ENCODE measurements at places on chromosomes 6 and 20. TPM values are rescaled to one million over a fixed set of nuclear protein-coding genes. Genes with fewer than 3 reads are reported as not detected.

MUCL3 gene
- total RNA-seq = not detected

TCF19 gene
- total RNA-seq = 21.7 TPM

MYCT1 gene
- not detected for total RNA-seq

SCRT2 gene
- total RNA-seq = 4.1 TPM

LINC00237 gene
- total RNA-seq = not detected

B3GALT4 gene
- total RNA-seq = 2.0 TPM

FAM184A gene
- 7.6 TPM for total RNA-seq

BPIFB4 gene
- not detected for total RNA-seq

B3GAT2 gene
- total RNA-seq = 1.2 TPM

GPX5 gene
- total RNA-seq = not detected

DNA sequence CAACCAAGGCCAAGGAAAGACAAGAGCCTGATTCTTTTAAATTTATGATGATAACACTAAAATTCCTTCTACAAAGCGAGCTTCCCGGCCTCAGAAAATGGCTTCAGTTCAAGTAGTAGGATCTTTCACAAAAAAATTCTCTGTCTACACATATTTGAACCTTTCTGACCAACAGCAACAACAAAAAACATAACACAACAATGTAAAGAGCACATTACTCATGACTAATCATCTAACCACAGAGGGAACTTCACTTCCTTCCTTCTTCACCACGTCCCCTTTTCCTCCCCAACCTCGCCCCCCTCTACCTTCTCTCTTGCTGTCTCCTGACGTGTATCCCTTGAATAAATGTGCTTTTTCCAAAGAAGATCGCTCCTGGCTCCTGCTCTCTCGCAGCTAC, 228.2 kb downstream of the MYLK4 start:
- DNase-seq = no peak
- no peak overlapping the region for H3K4me3 ChIP-seq
- no peak overlapping the region for H3K27ac ChIP-seq
- peaks cover 3% of the 10 kb centered on the region for H3K36me3 ChIP-seq
- H3K4me1 ChIP-seq = no peaks in the 10 kb centered on the region
- H3K27me3 ChIP-seq = no peaks in the 10 kb centered on the region

GRCh38 chr20:49132995-49133478, 55.1 kb downstream of the STAU1 start:
- no peak overlapping the region for H3K4me3 ChIP-seq
- H3K27me3 ChIP-seq = no peaks in the 10 kb centered on the region
- no peaks in the 10 kb centered on the region for H3K36me3 ChIP-seq
- DNase-seq = peak; percentile 28

- no peak overlapping the region for H3K4me3 ChIP-seq
- H3K36me3 ChIP-seq = no peaks in the 10 kb centered on the region
- no peak overlapping the region for H3K27ac ChIP-seq
- no peak for DNase-seq
Measured at GRCh38 chr6:225121-225721, 67.1 kb upstream of the DUSP22 start.

- H3K36me3 ChIP-seq = peaks cover 4% of the 10 kb centered on the region
- H3K4me1 ChIP-seq = peaks cover 35% of the 10 kb centered on the region
- peak overlapping the region; percentile 58 for H3K4me3 ChIP-seq
- no peaks in the 10 kb centered on the region for H3K27me3 ChIP-seq
Measured at GRCh38 chr6:93242049-93242448, 177.3 kb downstream of the EPHA7 start.

GRCh38 chr6:53651205-53651763, 14.3 kb downstream of the KLHL31 start:
- H3K27me3 ChIP-seq = peaks cover 16% of the 10 kb centered on the region
- H3K4me3 ChIP-seq = peak overlapping the region; percentile 85
- H3K36me3 ChIP-seq = no peaks in the 10 kb centered on the region
- H3K27ac ChIP-seq = no peak overlapping the region
- peak; percentile 44 for DNase-seq

DNA sequence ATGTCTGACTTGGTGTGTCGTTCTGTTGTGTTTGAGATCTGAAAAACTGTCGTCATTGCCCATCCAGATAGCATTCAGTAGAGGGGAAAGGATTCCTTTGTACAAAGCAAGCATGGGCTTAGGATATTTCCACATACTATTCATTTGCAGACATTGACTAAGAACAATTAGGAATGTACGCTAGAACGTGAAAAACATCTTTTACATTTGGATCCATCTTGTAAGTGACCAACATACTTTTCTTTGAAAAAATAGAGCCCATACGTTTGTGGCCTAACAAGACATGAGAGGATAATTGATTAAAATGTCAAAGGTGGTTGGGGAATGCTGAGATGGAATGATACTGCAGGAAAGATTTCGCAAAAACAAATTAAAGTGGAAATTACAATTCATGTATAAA, 225.8 kb upstream of the QKI start:
- DNase-seq = no peak
- H3K36me3 ChIP-seq = peaks cover 3% of the 10 kb centered on the region
- peaks cover 58% of the 10 kb centered on the region for H3K4me1 ChIP-seq
- H3K27me3 ChIP-seq = no peaks in the 10 kb centered on the region
- no peak overlapping the region for H3K4me3 ChIP-seq

DNA sequence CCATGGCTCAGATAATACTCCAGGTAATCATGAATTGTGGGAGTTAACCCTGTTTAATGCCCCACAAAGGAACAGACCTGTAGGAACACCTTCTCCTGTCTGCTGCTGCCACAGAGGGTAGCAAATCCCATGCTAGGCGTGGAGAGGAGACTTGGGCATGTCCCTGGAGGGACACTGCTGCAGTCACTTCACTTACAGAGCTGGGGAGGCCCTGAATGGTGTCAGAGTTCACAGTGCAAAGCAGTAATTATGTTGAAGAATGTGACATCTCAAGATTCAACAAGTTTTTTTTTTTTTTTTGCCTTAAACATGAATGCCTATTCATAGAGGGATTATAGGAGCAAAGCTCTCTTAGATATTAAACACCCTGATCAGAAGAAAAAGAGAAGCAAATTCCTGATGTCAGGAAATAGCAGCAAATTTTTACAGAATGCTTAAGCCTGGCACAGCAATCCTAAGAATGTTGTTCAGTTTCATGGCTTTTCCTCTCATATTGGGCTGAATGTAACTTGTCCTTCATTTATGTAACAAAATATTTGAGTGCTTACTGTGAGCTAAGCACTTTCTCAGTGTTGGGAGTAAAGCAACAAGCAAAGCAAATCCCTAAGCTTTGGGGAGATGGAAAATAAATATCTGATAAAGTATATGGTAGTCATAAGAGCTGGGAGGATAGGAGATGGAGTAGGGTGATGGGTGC, 45.0 kb downstream of the CARMIL1 start:
- peaks cover 26% of the 10 kb centered on the region for H3K4me1 ChIP-seq
- H3K27ac ChIP-seq = peak overlapping the region; percentile 36
- H3K27me3 ChIP-seq = no peaks in the 10 kb centered on the region
- H3K4me3 ChIP-seq = no peak overlapping the region
- DNase-seq = no peak

- no peak overlapping the region for H3K4me3 ChIP-seq
- peaks cover 53% of the 10 kb centered on the region for H3K27me3 ChIP-seq
- DNase-seq = no peak
- H3K27ac ChIP-seq = no peak overlapping the region
- H3K36me3 ChIP-seq = no peaks in the 10 kb centered on the region
Measured at GRCh38 chr6:159061805-159062563, 17.2 kb upstream of the TAGAP start.

- peaks cover 27% of the 10 kb centered on the region for H3K4me1 ChIP-seq
- H3K27ac ChIP-seq = peak overlapping the region; percentile 25
- no peak for DNase-seq
- H3K27me3 ChIP-seq = no peaks in the 10 kb centered on the region
- peaks cover 11% of the 10 kb centered on the region for H3K36me3 ChIP-seq
- H3K4me3 ChIP-seq = peak overlapping the region; percentile 94
Measured at GRCh38 chr20:25623225-25623735, 534 bp downstream of the NANP start.

DNA sequence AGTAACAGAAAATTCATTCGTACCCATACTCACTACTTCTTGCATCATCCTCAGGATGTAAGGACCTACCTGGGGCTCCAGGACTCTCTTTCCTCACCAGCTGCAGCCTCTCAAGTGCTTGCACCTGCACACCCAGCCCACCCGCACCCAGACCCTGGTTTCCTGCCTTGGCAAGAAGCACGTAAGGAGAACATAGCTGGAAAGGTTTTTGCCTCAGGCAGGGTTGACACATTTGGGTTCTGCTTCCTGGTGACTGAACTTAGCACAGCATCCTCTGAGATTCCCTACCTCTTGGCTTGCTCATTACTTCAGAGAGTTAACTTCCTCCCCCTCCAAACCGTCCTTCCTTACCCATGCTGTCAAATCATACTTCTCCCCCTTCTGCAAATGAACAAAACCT, 556.9 kb downstream of the CD83 start:
- no peaks in the 10 kb centered on the region for H3K4me1 ChIP-seq
- H3K27me3 ChIP-seq = no peaks in the 10 kb centered on the region
- H3K36me3 ChIP-seq = no peaks in the 10 kb centered on the region
- no peak overlapping the region for H3K27ac ChIP-seq
- DNase-seq = no peak

DNA sequence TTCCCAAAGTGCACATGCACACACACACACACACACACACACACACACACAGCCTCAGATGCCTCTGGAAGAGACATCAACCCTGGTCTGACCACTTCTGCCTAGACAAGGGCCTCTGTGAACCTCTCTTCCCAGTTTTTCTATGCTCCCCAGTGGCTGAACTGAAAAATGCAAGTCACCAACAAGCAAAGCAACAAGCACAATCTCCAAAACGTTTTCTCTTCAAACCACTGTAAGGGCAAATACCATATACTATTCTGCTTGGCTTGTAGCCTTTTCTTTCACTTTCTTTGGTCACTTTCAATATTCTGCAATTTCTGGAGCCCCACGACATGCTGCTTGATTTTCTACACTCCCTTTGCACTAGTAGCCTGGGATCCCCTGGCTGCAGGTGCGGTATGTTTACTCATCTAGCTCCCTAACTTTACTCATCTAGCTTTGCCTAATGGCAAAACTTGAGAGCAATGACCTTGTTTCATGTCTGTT, 121.4 kb upstream of the DST start:
- no peak overlapping the region for H3K27ac ChIP-seq
- H3K4me1 ChIP-seq = peaks cover 31% of the 10 kb centered on the region
- H3K36me3 ChIP-seq = peaks cover 3% of the 10 kb centered on the region

DNA sequence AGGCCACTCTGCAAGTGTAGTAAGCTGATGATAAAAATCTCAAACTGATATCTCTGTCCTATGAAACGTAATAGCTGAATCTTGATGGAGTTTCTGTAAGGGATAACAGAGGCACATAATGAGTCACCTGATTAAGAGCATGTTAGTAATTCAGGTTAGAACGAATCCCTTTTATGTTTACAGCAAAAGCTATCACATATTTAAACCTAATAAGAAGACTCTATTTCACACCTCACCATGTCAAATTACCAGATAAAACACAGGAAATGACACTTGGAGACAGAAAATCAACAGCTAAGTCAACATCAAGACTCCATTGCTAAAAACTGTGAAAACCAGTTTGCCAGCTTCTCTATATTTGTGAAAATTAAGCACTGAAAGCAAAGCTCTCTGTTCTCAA, 11.8 kb downstream of the CST7 start:
- H3K27me3 ChIP-seq = no peaks in the 10 kb centered on the region
- H3K36me3 ChIP-seq = peaks cover 14% of the 10 kb centered on the region
- no peaks in the 10 kb centered on the region for H3K4me1 ChIP-seq
- H3K27ac ChIP-seq = no peak overlapping the region
- no peak for DNase-seq

GRCh38 chr6:119523556-119523955, 174.0 kb upstream of the MAN1A1 start:
- no peak overlapping the region for H3K27ac ChIP-seq
- no peak for DNase-seq
- H3K4me3 ChIP-seq = no peak overlapping the region
- H3K27me3 ChIP-seq = no peaks in the 10 kb centered on the region
- H3K36me3 ChIP-seq = no peaks in the 10 kb centered on the region
- H3K4me1 ChIP-seq = peaks cover 1% of the 10 kb centered on the region

DNA sequence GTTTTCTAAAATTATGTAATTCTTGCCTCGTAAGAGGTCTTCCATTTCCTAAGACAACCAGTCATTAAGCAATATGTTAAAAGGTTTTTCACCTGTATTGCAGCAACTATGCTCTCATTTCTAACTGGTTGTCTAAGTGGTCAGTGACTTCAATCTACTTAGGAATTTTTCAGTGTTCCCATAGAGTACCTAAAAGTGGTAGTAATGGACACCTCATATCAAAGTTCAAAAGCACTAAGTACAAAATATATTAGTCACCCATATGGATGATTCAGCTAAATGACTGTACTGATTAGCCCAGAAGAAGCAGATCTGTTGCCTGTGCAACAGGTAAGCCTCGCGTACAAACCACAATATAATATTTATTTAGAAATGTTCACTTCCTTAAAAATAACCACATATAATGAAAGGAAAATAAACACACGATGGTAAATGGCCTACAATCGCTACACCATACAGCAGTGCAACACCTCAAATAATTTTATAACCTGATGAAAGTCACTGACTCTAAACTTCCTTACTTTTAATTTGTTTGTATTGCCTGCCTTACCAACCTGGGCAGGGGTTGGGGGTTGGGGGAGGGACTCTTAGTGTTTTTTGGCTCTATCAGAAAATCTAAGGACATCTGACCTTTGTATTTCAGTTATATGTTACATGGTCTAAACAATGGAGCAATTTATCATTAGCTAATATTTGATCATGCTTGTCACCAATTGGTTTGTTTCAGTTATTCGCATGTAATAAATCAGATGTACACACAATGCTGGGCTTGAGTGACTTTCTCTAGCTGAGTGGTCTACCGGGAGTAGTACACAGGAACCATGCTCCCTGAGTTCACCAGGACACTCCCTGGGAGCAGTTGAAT, 105.9 kb downstream of the HIVEP2 start:
- no peaks in the 10 kb centered on the region for H3K27me3 ChIP-seq
- no peaks in the 10 kb centered on the region for H3K36me3 ChIP-seq
- peaks cover 24% of the 10 kb centered on the region for H3K4me1 ChIP-seq
- no peak overlapping the region for H3K4me3 ChIP-seq
- H3K27ac ChIP-seq = no peak overlapping the region

DNA sequence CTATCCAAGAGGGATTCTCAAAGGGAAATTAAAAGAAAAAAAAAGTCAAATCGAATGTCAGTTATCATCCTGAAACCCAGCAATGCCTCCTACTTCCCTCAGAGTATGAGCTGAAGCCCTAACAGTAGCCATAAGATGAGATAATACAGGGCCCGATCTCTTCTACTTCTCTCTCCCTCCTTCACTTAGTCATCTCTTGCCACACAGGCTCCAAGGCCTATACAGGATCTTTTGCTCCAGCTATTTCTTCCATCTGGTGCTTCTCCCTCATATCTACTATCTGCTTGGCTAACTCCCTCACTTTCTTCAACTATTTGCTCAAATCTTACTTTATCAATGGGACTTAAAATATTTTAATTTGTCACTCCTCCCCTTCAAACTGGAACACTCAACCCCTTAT, 215.3 kb downstream of the RNGTT start:
- no peak overlapping the region for H3K27ac ChIP-seq
- H3K36me3 ChIP-seq = no peaks in the 10 kb centered on the region
- H3K4me3 ChIP-seq = no peak overlapping the region
- H3K4me1 ChIP-seq = no peaks in the 10 kb centered on the region
- no peaks in the 10 kb centered on the region for H3K27me3 ChIP-seq

- H3K36me3 ChIP-seq = no peaks in the 10 kb centered on the region
- H3K27me3 ChIP-seq = no peaks in the 10 kb centered on the region
- H3K4me1 ChIP-seq = peaks cover 5% of the 10 kb centered on the region
Measured at GRCh38 chr6:162698440-162698839, 29.1 kb downstream of the PRKN start.

- H3K4me1 ChIP-seq = no peaks in the 10 kb centered on the region
- DNase-seq = peak; percentile 59
- peak within 1 kb of the TSS; percentile 38 for H3K4me3 ChIP-seq
- peaks cover 6% of the 10 kb centered on the region for H3K27me3 ChIP-seq
- H3K27ac ChIP-seq = no peak within 1 kb of the TSS
Measured at GRCh38 chr20:63739130-63740069, at the start of gene SLC2A4RG. TSS of gene SLC2A4RG (plus strand) at chr20:63739776. CDS start at chr20:63739913, 137 bp downstream.
